Neural progenitor cell (in vitro differentiated cells): ENCODE measurements at places on chromosomes 6 and 20.
A peak's percentile ranks its signal among the peaks of the same experiment; 100 is the strongest.

GRCh38 chr6:73898599-73898998 lies 202.6 kb downstream of the CD109 start:
- no peak overlapping the region for H3K27ac ChIP-seq
- DNase-seq: peak; percentile 24
- no peaks in the 10 kb centered on the region for H3K27me3 ChIP-seq
- H3K4me1 ChIP-seq: no peaks in the 10 kb centered on the region
- no peaks in the 10 kb centered on the region for H3K36me3 ChIP-seq

- no peak overlapping the region for H3K4me3 ChIP-seq
- no peaks in the 10 kb centered on the region for H3K36me3 ChIP-seq
- no peak overlapping the region for H3K27ac ChIP-seq
- no peak for DNase-seq
- no peaks in the 10 kb centered on the region for H3K27me3 ChIP-seq
- H3K4me1 ChIP-seq: peaks cover 7% of the 10 kb centered on the region
These were observed 42.5 kb upstream of the SAYSD1 start for GRCh38 chr6:39157511-39157910.

DNA sequence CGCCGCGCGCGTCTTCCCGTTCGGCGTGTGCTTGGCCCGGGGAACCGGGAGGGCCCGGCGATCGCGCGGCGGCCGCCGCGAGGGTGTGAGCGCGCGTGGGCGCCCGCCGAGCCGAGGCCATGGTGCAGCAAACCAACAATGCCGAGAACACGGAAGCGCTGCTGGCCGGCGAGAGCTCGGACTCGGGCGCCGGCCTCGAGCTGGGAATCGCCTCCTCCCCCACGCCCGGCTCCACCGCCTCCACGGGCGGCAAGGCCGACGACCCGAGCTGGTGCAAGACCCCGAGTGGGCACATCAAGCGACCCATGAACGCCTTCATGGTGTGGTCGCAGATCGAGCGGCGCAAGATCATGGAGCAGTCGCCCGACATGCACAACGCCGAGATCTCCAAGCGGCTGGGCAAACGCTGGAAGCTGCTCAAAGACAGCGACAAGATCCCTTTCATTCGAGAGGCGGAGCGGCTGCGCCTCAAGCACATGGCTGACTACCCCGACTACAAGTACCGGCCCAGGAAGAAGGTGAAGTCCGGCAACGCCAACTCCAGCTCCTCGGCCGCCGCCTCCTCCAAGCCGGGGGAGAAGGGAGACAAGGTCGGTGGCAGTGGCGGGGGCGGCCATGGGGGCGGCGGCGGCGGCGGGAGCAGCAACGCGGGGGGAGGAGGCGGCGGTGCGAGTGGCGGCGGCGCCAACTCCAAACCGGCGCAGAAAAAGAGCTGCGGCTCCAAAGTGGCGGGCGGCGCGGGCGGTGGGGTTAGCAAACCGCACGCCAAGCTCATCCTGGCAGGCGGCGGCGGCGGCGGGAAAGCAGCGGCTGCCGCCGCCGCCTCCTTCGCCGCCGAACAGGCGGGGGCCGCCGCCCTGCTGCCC lies 1.1 kb downstream of the SOX4 start:
- H3K36me3 ChIP-seq: peaks cover 16% of the 10 kb centered on the region
- H3K4me3 ChIP-seq: peak overlapping the region; percentile 76

DNA sequence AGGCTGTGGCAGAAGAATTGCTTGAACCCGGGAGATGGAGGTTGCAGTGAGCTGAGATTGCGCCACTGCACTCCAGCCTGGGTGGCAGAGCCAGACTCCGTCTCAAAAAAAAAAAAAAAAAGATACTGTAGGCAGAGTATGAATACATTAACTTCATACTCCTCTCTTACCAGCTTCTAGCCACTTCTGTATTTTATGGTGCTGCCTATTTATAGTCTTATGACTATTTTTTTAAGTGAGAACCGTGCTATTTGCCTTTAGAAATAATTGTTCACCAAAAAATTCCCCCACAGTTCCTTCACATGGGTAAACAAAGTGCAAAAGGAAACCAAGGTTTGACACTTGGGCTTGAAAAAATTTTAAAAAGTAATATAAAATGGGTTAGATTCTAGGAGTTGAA lies 1.5 kb upstream of the SNRNP48 start:
- no peak for DNase-seq
- peaks cover 15% of the 10 kb centered on the region for H3K4me1 ChIP-seq
- H3K4me3 ChIP-seq: no peak overlapping the region
- H3K36me3 ChIP-seq: no peaks in the 10 kb centered on the region
- H3K27ac ChIP-seq: no peak overlapping the region

- no peaks in the 10 kb centered on the region for H3K27me3 ChIP-seq
- H3K36me3 ChIP-seq: no peaks in the 10 kb centered on the region
- no peak for DNase-seq
- H3K27ac ChIP-seq: no peak overlapping the region
- H3K4me3 ChIP-seq: no peak overlapping the region
These were observed 135.4 kb downstream of the MTFR2 start for GRCh38 chr6:136114661-136115060.

- DNase-seq: no peak
- H3K27me3 ChIP-seq: no peaks in the 10 kb centered on the region
- no peaks in the 10 kb centered on the region for H3K36me3 ChIP-seq
These were observed 4.5 kb downstream of the RIPOR3 start for GRCh38 chr20:50686821-50687220.

DNA sequence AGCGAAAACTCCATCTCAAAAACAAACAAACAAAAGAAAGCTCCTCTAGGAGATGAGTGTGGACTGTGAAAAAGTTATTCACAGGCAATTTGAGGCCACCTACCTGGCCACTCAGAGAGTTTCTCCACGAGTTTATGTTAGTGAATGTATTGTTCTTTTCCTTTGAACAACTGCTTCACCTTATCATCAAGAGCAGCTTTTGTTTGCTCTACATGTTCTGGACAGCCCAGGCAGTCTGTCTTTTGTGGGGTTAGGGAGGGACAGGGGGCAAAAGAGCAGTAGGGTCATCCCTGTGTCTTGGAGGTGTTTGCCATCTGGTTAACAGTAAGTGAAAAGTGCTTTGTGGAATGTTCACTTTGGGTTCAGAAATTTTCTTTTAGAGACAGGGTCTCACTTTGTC lies 8.0 kb downstream of the CASS4 start:
- no peak for DNase-seq
- H3K27me3 ChIP-seq: peaks cover 32% of the 10 kb centered on the region
- no peak overlapping the region for H3K27ac ChIP-seq
- no peaks in the 10 kb centered on the region for H3K36me3 ChIP-seq
- no peaks in the 10 kb centered on the region for H3K4me1 ChIP-seq

DNA sequence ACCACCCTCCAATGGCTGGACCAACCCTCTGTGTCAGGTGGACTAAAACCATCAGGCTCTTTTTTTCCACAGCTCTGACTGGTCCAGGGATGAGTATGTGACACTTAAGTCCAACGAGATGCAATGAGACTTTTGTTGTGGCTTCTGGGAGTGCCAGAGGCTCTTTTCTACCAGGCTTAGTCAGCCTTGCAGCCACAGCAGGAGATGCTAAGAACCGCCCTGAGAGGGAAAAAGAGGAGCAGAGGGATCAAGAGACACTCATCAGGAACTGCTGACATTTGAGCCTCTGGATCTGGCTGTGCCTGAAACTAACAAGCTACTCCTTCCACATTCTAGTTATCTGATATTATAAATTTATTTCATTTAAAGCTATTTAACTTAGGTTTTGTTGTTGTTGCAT lies 270.9 kb upstream of the SULF2 start:
- H3K36me3 ChIP-seq: no peaks in the 10 kb centered on the region
- no peak overlapping the region for H3K4me3 ChIP-seq
- H3K27ac ChIP-seq: no peak overlapping the region
- H3K4me1 ChIP-seq: peaks cover 5% of the 10 kb centered on the region

DNA sequence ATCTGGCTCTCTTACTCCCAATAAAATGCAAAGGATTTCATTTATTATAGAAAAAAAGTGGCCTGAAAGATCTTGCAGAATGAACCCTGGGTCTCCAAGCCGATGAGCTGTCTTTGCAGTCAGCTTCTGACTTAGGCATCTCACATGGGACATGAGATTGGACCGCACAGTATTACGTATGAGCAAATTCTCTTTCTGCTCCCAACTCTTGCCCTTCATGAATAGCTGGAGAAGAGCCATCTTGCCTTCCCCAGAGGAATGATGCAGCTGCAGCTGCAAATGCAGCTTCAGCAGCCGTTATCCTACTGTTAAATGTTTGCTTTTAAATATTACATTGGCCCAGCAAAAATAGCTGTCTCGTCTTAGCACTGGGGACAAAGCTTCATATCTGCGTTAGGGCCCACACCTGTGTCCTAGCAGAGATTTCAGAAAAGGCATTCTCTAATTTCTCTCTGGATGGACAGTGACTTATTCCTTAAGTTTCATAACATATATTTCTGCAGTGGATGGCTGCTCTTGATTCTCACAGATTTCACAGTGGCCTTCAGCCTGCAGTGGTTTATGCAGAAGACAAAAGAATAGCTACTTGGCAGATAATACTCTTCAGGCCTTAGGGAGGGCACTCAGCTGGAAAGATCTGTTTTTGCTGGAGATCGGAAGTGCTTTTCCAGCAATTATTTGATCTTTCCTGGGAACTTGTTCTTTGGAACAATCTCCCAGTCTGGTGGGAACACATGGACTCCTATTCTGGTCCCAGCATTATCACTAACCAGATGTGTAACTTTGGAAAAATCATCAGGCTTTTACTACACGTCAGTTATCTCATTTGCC lies 129.2 kb downstream of the FYN start:
- H3K36me3 ChIP-seq: no peaks in the 10 kb centered on the region
- H3K27me3 ChIP-seq: no peaks in the 10 kb centered on the region

- peaks cover 15% of the 10 kb centered on the region for H3K27me3 ChIP-seq
- no peaks in the 10 kb centered on the region for H3K36me3 ChIP-seq
- H3K4me1 ChIP-seq: peaks cover 7% of the 10 kb centered on the region
- no peak overlapping the region for H3K4me3 ChIP-seq
- H3K27ac ChIP-seq: no peak overlapping the region
These were observed 7.0 kb downstream of the CEBPB start for GRCh38 chr20:50197463-50198179.

DNA sequence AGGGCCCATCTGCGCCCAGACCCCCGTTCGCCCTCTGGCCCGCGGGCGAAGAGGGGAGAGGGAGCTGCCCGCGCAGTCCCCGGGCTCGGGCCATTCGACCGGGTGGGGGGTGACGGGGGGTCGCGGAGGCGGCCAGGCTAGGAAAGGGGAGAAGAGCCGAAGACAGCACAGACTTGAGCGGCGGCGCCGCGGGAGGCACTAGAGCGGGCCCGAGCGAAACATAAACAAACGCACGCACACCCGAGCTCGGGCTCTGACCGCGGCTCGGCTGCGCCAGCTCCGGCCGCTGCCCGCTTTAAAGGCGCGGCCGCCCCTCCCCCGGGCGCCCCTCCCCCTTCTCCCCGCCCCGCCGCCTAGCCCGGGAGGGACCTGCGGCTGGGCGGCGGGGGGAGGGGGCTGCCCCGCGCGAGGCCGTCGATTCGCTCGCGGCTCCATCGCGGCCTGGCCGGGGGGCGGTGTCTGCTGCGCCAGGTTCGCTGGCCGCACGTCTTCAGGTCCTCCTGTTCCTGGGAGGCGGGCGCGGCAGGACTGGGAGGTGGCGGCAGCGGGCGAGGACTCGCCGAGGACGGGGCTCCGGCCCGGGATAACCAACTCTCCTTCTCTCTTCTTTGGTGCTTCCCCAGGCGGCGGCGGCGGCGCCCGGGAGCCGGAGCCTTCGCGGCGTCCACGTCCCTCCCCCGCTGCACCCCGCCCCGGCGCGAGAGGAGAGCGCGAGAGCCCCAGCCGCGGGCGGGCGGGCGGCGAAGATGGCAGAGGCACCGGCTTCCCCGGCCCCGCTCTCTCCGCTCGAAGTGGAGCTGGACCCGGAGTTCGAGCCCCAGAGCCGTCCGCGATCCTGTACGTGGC lies at the start of gene FOXO3:
TSS of gene FOXO3 (plus strand) at position 455 of the 846 bp plus-strand sequence. CDS start at position 747, 292 bp downstream.
- peak within 1 kb of the TSS; percentile 31 for H3K27ac ChIP-seq
- peak; percentile 95 for DNase-seq
- no peaks in the 10 kb centered on the region for H3K36me3 ChIP-seq
- H3K27me3 ChIP-seq: peaks cover 58% of the 10 kb centered on the region

DNA sequence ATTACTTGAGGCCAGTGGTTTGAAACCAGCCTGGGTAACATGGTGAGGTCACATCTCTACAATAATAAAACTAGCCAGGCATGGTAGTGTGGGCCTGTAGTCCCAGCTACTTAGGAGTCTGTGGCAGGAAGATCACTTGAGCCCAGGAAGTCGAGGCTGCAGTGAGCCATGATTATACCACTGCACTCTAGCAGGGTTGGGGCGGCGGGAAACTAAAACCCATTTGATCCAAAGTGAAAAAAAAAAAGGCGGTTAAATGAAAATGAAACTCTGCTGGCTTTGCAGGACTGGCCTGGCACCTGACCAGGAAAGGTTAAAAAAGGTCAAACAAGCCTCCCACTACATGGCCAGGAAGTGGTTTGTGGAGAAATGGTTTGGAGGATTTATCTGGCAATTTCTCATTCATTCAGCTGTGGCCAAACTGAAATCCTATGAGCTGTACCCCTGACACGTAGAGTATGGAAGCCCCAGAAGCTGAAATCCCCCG lies 36.6 kb downstream of the MTRES1 start:
- H3K27ac ChIP-seq: no peak overlapping the region
- H3K27me3 ChIP-seq: no peaks in the 10 kb centered on the region
- H3K4me3 ChIP-seq: no peak overlapping the region
- no peak for DNase-seq
- no peaks in the 10 kb centered on the region for H3K4me1 ChIP-seq

- H3K4me3 ChIP-seq: no peak overlapping the region
- H3K27ac ChIP-seq: no peak overlapping the region
- H3K4me1 ChIP-seq: no peaks in the 10 kb centered on the region
These were observed 6.5 kb upstream of the KIAA1586 start for GRCh38 chr6:57040011-57040410.

DNA sequence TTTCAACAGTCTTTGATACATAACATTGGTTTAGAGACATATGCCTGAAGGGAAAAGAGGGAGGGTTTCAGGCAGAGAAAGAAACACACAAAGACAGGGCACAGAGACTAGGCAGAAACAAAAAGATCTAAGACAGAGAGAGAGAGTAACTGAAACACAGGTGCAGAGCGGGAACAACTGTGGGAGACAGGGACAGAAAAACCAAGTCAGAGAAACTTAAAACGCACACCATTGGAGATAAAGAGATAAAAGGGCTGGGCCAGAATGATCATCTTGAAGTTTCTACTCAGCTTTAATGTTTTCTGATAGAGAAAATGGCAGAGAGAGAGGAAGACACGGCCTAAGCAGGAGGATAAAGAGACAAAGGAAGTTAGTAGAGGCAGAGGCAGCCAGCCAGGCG lies 11.8 kb downstream of the UNC5CL start:
- no peak for DNase-seq
- H3K36me3 ChIP-seq: no peaks in the 10 kb centered on the region
- peaks cover 27% of the 10 kb centered on the region for H3K4me1 ChIP-seq
- H3K27me3 ChIP-seq: no peaks in the 10 kb centered on the region

DNA sequence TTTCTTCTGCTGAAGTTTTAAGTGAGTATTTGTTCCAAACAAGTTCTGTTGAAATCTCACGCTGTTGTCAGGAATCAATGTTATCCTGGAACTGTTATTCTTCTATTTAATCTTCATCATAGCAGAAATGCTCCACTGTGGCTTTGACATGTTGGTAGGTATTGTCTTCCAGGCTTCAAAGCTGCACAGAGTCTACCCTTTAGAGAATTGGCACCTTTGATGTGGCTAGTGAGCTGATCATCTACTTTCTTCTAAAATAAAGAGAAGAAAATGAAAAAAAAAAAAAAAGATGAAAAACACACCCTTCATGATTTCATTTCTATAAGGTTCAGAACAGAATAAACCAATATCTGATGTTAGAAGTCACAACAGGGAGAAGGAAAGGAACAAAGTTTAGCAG lies 5.8 kb upstream of the ZSCAN23 start:
- H3K4me3 ChIP-seq: no peak overlapping the region
- no peak overlapping the region for H3K27ac ChIP-seq
- no peaks in the 10 kb centered on the region for H3K36me3 ChIP-seq
- peaks cover 25% of the 10 kb centered on the region for H3K27me3 ChIP-seq
- H3K4me1 ChIP-seq: peaks cover 6% of the 10 kb centered on the region
- no peak for DNase-seq

GRCh38 chr6:11714116-11714797 lies 64.3 kb downstream of the ADTRP start:
- DNase-seq: no peak
- H3K4me3 ChIP-seq: no peak overlapping the region
- H3K36me3 ChIP-seq: no peaks in the 10 kb centered on the region
